ENCODE measurements at places on chromosomes 3 and 15.

- no peak overlapping the region for H3K27ac ChIP-seq
- no peaks in the 10 kb centered on the region for H3K4me1 ChIP-seq
- no peak overlapping the region for H3K4me3 ChIP-seq
Observed at GRCh38 chr3:42440924-42441323, 30.5 kb upstream of the LYZL4 start.

DNA sequence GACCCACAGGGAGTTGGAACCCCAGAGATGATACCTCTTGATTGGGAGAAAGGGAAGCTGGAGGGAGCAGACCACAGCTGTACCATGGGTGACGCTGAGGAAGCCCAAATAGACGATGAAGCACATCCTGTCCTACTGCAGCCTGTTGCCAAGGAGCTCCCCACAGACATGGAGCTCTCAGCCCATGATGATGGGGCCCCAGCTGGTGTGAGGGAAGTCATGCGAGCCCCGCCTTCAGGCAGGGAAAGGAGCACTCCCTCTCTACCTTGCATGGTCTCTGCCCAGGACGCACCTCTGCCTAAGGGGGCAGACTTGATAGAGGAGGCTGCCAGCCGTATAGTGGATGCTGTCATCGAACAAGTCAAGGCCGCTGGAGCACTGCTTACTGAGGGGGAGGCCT is 201.1 kb downstream of the AKAP13 start:
- no peak for DNase-seq
- H3K27me3 ChIP-seq, result no peaks in the 10 kb centered on the region
- peaks cover 35% of the 10 kb centered on the region for H3K4me1 ChIP-seq
- no peak overlapping the region for H3K4me3 ChIP-seq

DNA sequence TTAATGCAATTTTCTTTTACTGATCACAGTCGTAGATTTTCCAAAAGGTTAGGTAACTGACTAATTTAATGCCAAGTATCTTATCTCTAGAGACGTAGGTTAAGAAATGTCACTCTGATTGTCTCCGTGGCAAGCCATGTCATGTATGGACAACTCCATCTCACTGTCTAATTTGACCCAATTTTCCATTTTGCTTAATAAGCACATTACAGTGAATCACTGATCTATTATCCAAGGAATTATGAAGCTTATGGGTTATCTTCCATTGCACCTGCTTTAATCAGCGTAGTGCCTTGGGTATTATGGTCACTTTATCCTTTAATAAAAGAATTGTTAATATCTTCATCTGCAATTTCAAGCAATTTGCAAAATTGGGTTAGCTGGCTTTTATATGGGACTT is 557.4 kb upstream of the ROBO2 start:
- no peak for DNase-seq
- no peaks in the 10 kb centered on the region for H3K36me3 ChIP-seq
- no peak overlapping the region for H3K27ac ChIP-seq
- H3K4me3 ChIP-seq, result no peak overlapping the region
- H3K27me3 ChIP-seq, result no peaks in the 10 kb centered on the region

GRCh38 chr15:63712828-63713520 is 115.8 kb downstream of the FBXL22 start:
- no peak overlapping the region for H3K4me3 ChIP-seq
- H3K4me1 ChIP-seq, result peaks cover 30% of the 10 kb centered on the region
- H3K36me3 ChIP-seq, result peaks cover 17% of the 10 kb centered on the region
- H3K27me3 ChIP-seq, result peaks cover 2% of the 10 kb centered on the region

DNA sequence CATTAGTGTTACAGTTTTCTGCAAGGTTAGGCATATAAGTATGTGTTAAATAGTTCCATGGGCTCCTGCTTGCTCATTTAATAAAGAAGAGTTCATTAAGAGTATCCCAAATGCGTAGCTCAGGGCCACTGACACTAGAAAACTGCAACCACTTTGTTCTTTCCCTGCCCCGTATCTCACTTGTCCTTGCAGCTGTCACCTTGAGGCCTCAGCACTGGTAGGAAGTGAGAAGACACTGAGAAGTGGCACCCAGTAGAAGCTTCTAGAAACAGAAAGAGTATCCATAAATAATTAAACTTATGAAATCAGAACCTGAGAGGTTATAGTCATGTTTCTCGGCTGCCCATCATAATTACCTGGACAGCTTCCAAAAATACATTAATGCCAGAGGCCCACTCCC is 266.0 kb downstream of the KCNMB2 start:
- H3K4me3 ChIP-seq, result no peak overlapping the region
- H3K27ac ChIP-seq, result no peak overlapping the region
- H3K4me1 ChIP-seq, result no peaks in the 10 kb centered on the region
- no peak for DNase-seq
- H3K36me3 ChIP-seq, result no peaks in the 10 kb centered on the region

DNA sequence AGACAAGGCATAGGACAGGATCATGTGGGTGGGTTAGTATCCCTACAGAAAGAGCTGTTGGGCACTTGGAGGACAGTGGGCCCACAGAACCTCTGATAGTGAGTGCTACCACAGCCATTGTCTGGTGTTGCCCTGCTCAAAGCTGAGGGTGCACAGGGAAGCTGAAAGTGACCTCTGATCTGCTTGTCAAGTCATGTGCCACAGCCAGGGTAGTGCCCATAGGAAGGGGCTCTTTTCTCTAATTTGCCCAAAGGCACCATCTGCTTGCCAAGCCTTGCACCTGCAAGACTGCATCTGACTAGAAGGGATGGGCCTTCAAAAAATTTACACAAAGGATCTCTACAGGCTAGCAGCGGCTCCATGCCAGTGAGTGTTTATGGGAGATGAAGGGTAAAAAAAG is 87.4 kb upstream of the GSK3B start:
- no peak overlapping the region for H3K4me3 ChIP-seq
- no peak overlapping the region for H3K27ac ChIP-seq
- no peak for DNase-seq

GRCh38 chr15:26038693-26039092 is 175.6 kb upstream of the ATP10A start:
- no peak overlapping the region for H3K4me3 ChIP-seq
- no peaks in the 10 kb centered on the region for H3K36me3 ChIP-seq
- H3K4me1 ChIP-seq, result peaks cover 1% of the 10 kb centered on the region
- no peak for DNase-seq

DNA sequence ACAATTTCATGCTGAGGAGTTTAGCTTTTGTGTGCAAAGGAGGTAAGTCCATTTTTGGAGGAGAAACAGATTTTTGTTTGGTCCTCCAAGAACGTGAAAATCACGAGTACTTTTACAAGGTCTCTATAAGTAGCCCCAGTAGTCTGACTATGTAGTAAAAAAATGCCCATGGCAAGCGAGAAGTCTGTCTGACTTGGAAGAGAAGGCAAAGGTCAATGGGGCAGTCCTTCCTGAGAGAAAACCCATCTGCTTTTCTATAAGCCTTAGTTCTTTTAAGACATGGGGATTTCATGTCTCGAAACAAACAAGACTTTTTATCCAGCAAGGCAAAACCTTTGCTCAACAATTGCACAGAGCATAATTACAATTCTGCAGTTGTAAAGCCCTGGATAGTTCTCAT is 183.2 kb downstream of the GAP43 start:
- H3K4me3 ChIP-seq, result no peak overlapping the region
- H3K36me3 ChIP-seq, result no peaks in the 10 kb centered on the region
- DNase-seq, result no peak

GRCh38 chr3:107850681-107851080 is 240.2 kb downstream of the CD47 start:
- H3K27me3 ChIP-seq, result peaks cover 28% of the 10 kb centered on the region
- DNase-seq, result no peak
- no peak overlapping the region for H3K4me3 ChIP-seq
- peaks cover 9% of the 10 kb centered on the region for H3K4me1 ChIP-seq
- H3K27ac ChIP-seq, result no peak overlapping the region
- H3K36me3 ChIP-seq, result no peaks in the 10 kb centered on the region

DNA sequence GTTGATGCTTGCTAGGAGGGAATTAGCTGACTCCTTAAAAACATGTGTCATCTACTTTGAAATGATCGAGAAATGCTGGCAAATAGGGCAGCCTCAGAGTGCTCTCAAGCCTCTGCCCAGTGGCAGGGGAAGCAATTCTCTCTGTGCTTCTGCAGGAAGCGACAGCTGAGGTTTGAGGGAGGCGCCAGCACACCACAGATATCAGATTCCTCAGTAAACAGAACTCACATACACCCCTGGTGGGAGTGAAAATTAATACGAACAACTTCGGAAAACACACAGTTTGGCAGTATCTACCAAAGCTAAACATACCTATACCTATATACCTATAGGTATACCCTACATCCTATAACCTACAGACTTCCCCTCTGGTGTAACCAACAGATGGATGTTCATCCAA is 61.3 kb downstream of the NSMCE3 start:
- H3K27me3 ChIP-seq, result peaks cover 8% of the 10 kb centered on the region
- H3K27ac ChIP-seq, result no peak overlapping the region
- H3K4me3 ChIP-seq, result no peak overlapping the region
- no peak for DNase-seq
- H3K36me3 ChIP-seq, result no peaks in the 10 kb centered on the region
- H3K4me1 ChIP-seq, result no peaks in the 10 kb centered on the region

DNA sequence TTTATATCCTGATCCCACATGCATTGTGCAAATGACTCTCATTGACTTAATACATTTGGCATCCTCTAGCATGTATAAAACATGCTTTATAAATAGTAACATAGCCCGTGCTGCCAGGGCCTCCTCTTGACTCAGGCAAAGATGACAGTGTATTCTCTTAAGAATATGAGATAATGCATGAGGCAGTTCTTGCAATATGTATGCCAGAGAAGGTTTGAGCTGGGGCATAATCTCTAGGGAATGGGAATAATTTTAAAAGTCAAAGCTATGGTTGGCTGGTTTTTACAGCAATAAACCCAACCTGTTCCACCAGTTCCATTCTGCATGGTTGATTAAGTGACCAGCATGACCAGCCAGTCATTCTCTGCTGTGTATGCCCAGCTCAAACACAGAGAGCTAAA is 179.0 kb upstream of the PFN2 start:
- peaks cover 2% of the 10 kb centered on the region for H3K36me3 ChIP-seq
- peak; percentile 79 for DNase-seq
- no peak overlapping the region for H3K4me3 ChIP-seq
- H3K27ac ChIP-seq, result peak overlapping the region; percentile 92
- H3K27me3 ChIP-seq, result no peaks in the 10 kb centered on the region
- peaks cover 70% of the 10 kb centered on the region for H3K4me1 ChIP-seq

DNA sequence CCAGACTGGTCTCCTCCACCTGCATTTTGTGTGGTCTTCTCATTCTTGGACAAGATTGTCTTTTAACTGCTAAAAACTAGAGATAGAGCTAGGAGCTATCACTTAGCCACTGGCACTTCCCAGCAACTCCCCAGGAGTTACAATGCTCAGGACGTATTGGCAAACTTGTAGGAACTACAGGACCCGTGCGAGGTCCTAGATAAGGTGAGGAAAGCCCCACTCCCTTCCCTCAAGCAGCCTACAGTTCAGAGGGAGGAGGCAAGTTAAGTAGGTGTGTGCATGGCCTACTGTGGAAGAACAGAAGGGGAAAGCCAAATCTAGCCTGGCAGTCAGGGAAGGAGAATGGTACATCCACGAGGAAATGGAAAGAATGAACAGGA is 504.7 kb upstream of the PROK2 start:
- peaks cover 42% of the 10 kb centered on the region for H3K27me3 ChIP-seq
- H3K27ac ChIP-seq, result no peak overlapping the region
- H3K36me3 ChIP-seq, result no peaks in the 10 kb centered on the region
- H3K4me3 ChIP-seq, result no peak overlapping the region
- H3K4me1 ChIP-seq, result peaks cover 8% of the 10 kb centered on the region

GRCh38 chr3:188978421-188979171 is 193.2 kb upstream of the TPRG1 start:
- no peaks in the 10 kb centered on the region for H3K4me1 ChIP-seq
- no peak overlapping the region for H3K4me3 ChIP-seq
- peak; percentile 17 for DNase-seq
- no peaks in the 10 kb centered on the region for H3K36me3 ChIP-seq
- peaks cover 14% of the 10 kb centered on the region for H3K27me3 ChIP-seq

GRCh38 chr3:47162697-47163168 is 1.2 kb downstream of the SETD2 start:
- H3K27ac ChIP-seq, result peak overlapping the region; percentile 97
- peak overlapping the region; percentile 99 for H3K4me3 ChIP-seq
- peaks cover 4% of the 10 kb centered on the region for H3K27me3 ChIP-seq
- peaks cover 56% of the 10 kb centered on the region for H3K4me1 ChIP-seq

- peaks cover 48% of the 10 kb centered on the region for H3K4me1 ChIP-seq
- H3K27me3 ChIP-seq, result no peaks in the 10 kb centered on the region
- peak; percentile 39 for DNase-seq
- no peak overlapping the region for H3K4me3 ChIP-seq
Observed at GRCh38 chr15:82108489-82109078, 62.8 kb upstream of the MEX3B start.

- peaks cover 93% of the 10 kb centered on the region for H3K4me1 ChIP-seq
- no peak overlapping the region for H3K4me3 ChIP-seq
- peaks cover 1% of the 10 kb centered on the region for H3K27me3 ChIP-seq
- DNase-seq, result no peak
Observed at GRCh38 chr3:114446600-114446999, 152.8 kb downstream of the TIGIT start.

- H3K36me3 ChIP-seq, result peaks cover 7% of the 10 kb centered on the region
- no peak overlapping the region for H3K4me3 ChIP-seq
Observed at GRCh38 chr3:29240248-29240647, 40.6 kb upstream of the RBMS3 start.

GRCh38 chr3:70734756-70735155 is 422.3 kb upstream of the MDFIC2 start:
- no peak overlapping the region for H3K27ac ChIP-seq
- H3K4me1 ChIP-seq, result peaks cover 7% of the 10 kb centered on the region
